IMR-90 (cell line): ENCODE measurements at places on chromosomes 5 and 9.

DNA sequence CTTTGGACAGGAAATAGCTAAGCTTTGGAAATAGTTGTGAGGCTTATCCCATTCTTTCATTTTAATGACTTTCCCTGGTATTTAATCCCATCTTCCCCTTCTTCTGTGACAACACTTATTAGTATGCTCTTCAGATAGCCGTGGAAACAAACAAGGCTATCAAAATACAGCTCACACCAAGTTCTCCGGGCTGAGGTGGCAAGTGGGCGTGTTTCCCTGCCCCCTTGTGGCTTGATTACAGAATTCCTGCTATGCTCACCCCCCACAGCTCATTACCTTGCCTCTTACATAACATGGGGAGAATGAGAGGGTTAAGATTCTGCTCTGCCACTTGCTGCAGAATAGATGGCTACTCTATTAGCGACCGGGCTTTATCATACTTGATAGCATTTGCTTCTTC, 437.1 kb upstream of the TLE4 start:
- H3K36me3 ChIP-seq: no peaks in the 10 kb centered on the region
- H3K4me1 ChIP-seq: no peaks in the 10 kb centered on the region; the same call in 1 of the 2 replicates
- peak; percentile 12 for DNase-seq
- no peak overlapping the region for H3K27ac ChIP-seq
- no peaks in the 10 kb centered on the region for H3K27me3 ChIP-seq

DNA sequence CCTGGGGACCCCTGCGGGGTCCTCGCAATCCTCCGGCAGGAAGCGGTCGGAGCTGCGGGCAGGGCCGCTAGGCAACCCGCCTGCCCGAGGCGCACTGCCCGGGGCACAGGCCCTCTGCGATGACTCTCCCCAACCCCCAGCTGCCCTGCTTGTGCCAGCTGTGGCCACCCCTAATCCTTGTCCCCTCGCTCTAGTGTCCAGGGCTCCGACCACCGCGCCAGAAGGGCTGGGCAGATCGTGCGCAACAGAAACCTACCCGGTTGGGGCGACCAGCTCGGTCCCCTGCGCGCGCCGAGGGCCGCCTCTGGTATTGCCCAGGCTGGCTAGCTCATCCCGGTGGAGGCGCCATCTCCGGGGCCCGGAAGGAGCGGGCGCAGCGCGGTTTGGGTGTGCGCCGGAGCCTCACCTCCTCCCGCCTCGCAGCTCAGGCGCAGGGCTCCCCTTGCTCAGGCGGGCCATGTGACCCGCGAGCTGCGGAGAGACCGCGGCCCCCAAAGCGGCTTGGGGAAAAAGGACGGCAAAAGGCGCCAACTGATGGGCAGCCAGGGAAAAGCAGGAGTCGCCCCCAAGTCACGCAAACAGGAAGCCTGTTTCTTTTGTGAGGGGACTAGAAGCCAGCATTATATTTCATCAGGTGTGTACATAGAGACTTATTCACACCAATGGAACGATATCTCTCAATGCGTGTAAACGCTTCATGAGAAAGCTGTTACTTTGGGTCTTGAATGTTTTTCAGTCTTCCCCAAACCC, 46.8 kb upstream of the RNF20 start:
- H3K27ac ChIP-seq: peak overlapping the region; percentile 75
- DNase-seq: peak; percentile 54
- peak overlapping the region; percentile 80 for H3K4me3 ChIP-seq
- no peaks in the 10 kb centered on the region for H3K36me3 ChIP-seq
- peaks cover 1% of the 10 kb centered on the region; the same call in 1 of the 2 replicates for H3K4me1 ChIP-seq
- H3K27me3 ChIP-seq: no peaks in the 10 kb centered on the region

GRCh38 chr5:10875201-10875768, 114.3 kb upstream of the DAP start:
- no peaks in the 10 kb centered on the region; the same call in 1 of the 2 replicates for H3K4me1 ChIP-seq
- peak; percentile 13 for DNase-seq
- H3K4me3 ChIP-seq: no peak overlapping the region
- no peaks in the 10 kb centered on the region for H3K36me3 ChIP-seq
- H3K27me3 ChIP-seq: no peaks in the 10 kb centered on the region; the same call in 1 of the 2 replicates

DNA sequence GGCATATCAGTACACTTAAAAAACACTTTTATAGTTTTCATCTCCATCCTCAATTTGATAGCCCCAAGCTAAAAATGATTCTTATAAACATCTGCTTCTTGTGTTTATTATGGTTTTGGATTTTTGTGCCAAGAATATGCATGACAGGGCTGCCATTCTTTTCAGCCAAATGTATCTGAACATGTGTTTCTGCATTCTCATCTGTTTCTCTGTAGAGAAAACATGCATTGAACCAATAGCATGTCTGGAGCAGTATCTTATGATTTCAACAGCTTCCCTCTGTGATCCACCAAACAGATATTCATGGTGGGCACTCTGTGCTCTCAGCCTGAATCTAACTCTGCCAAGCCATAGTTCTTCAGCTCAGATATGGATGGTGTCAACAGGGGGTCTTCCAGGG, 99.3 kb upstream of the ERCC6L2 start:
- H3K27me3 ChIP-seq: peaks cover 19% of the 10 kb centered on the region
- H3K4me1 ChIP-seq: peaks cover 30% of the 10 kb centered on the region
- peak; percentile 79 for DNase-seq
- H3K4me3 ChIP-seq: no peak overlapping the region
- no peaks in the 10 kb centered on the region for H3K36me3 ChIP-seq

- no peak overlapping the region for H3K27ac ChIP-seq
- no peaks in the 10 kb centered on the region for H3K27me3 ChIP-seq
- H3K36me3 ChIP-seq: no peaks in the 10 kb centered on the region
- no peak overlapping the region for H3K4me3 ChIP-seq
- no peaks in the 10 kb centered on the region; the same call in 1 of the 2 replicates for H3K4me1 ChIP-seq
- DNase-seq: peak; percentile 82
Measured at GRCh38 chr9:4339357-4339756, 39.5 kb upstream of the GLIS3 start.

DNA sequence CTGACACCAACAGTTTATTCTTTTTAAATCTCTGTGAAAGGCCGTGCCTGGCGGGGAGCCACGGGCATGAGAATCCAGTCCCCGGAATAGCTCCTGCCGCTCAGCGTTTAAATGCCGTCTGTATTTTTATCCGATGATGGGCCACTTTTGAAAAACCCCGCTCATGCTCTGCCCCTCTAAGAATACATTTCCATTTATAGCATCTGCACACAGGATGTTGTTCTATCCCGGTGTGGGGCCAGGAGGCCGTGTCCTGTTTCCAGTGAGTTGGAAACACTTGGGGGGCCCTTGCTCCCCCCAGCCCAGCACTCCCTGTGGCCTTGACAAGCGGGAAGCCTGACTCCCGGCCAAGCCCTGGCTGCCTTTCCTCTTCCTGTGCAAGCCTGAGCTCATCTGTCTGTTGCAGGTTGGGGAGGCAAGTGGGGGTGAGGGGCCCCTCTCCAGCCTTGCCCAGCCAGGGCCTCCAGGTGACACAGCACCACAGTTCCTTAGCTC, 39.0 kb downstream of the ERGIC1 start:
- no peaks in the 10 kb centered on the region; the same call in 1 of the 2 replicates for H3K36me3 ChIP-seq
- no peaks in the 10 kb centered on the region for H3K27me3 ChIP-seq
- DNase-seq: peak; percentile 64
- peak overlapping the region; percentile 86 for H3K27ac ChIP-seq

GRCh38 chr5:16625096-16625495, 8.3 kb upstream of the RETREG1 start:
- no peak overlapping the region for H3K27ac ChIP-seq
- H3K27me3 ChIP-seq: peaks cover 40% of the 10 kb centered on the region
- DNase-seq: no peak
- no peaks in the 10 kb centered on the region for H3K36me3 ChIP-seq
- H3K4me1 ChIP-seq: no peaks in the 10 kb centered on the region

GRCh38 chr5:72063219-72063819, 44.0 kb upstream of the MAP1B start:
- no peak overlapping the region for H3K27ac ChIP-seq
- no peak overlapping the region for H3K4me3 ChIP-seq
- peaks cover 8% of the 10 kb centered on the region for H3K27me3 ChIP-seq
- DNase-seq: peak; percentile 36
- H3K36me3 ChIP-seq: no peaks in the 10 kb centered on the region
- peaks cover 13% of the 10 kb centered on the region for H3K4me1 ChIP-seq

DNA sequence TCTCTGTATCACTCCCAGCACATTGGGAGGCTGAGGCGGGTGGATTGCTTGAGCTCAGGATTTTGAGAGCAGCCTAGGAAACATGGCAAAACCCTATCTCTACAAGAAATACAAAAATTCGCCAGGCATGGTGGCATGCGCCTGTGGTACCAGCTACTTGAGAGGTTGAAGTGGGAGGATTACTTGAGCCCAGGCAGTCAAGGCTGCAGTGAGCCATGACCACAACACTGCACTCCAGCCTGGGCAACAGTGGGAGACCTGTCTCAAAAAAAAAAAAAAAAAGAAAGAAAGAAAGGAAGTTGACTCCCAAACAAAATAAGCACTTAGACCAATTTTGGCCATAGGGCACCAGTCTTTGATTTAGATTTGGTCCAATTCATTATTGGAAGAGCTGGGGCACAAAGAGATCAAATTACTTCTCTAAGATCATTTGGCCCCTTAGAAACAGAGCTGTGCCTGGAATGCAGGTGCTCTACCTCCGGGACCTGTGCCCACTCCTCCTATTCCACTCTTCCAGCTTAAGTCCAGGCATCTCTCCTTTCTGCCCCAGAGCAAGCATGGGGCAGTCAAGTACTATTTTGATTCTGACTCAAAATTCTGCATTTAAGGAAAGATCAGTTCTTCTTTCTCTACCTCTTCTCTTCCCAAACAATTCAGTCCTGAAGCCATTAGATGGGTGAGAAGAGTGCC, 59.0 kb downstream of the ALDH7A1 start:
- peaks cover 10% of the 10 kb centered on the region for H3K4me1 ChIP-seq
- no peaks in the 10 kb centered on the region for H3K27me3 ChIP-seq
- H3K4me3 ChIP-seq: no peak overlapping the region
- no peak overlapping the region; the same call in 1 of the 2 replicates for H3K27ac ChIP-seq

GRCh38 chr9:36728651-36729520, 156.2 kb downstream of the MELK start:
- peak; percentile 78 for DNase-seq
- no peak overlapping the region for H3K27ac ChIP-seq
- H3K27me3 ChIP-seq: no peaks in the 10 kb centered on the region; the same call in 1 of the 2 replicates
- no peaks in the 10 kb centered on the region for H3K4me1 ChIP-seq

DNA sequence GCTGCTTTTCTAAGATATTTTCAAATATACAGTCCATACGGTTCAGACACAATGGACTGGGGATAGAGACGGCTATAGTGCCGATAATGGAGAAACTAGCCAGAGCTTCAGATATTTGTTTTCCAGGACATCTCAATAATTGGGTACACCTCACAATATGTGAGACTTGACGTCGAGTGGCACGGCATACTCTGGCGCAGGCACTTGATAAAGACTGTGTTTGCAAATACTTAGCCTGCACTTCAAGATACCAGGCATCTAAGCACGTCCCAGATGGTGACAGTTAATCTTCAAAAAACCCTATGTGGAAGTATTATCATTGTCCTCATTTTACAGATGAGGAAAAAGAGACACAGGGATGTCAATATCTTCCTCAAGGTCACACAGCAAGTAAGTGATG, 48.5 kb downstream of the SEMA5A start:
- no peak overlapping the region for H3K4me3 ChIP-seq
- 0 out of 2 replicates have a peak, but pooled peaks cover 2% of the 10 kb centered on the region for H3K4me1 ChIP-seq
- H3K27ac ChIP-seq: no peak overlapping the region
- DNase-seq: no peak
- no peaks in the 10 kb centered on the region for H3K36me3 ChIP-seq
- H3K27me3 ChIP-seq: no peaks in the 10 kb centered on the region

DNA sequence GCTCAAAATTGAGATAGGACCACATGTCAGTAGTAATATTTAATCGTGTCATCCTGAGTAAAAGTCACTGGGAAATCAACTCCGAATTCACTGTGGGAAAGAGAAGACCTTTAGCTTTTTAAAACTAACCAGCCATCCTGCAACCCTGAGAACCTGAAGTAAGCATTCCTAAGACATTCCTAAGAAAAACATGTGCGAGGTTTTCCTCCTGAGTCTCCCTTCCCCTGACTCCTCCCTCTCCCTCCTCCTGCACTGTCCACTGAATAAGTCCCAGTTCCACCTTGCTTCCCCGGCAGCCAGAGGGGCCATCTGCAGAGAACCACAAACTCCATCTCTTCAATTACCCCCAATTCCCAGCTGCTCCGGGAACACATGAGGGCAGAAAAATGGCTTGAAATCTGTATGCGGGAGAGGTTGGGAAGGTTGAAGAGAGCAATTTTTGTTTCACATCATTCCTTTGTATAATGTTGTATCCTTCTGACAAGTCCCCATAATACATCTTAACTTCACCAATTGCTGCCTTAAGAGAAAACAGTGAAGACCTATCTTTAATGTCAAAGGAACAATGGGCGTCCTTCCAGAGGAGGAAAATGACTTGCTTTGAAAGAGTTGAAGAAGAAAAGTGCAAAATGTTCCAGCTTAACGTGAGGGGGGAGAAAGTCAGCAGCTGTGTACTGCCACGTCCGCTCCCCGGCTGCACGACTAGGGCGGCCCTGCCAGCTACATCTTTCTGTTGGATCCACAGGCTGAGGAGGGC, 186.3 kb downstream of the ZNF462 start:
- DNase-seq: no peak
- H3K27me3 ChIP-seq: peaks cover 12% of the 10 kb centered on the region
- no peak overlapping the region for H3K27ac ChIP-seq
- H3K4me3 ChIP-seq: no peak overlapping the region

GRCh38 chr5:108257996-108258395, 123.9 kb downstream of the FBXL17 start:
- H3K4me3 ChIP-seq: no peak overlapping the region
- peak; percentile 11 for DNase-seq
- H3K4me1 ChIP-seq: no peaks in the 10 kb centered on the region
- no peaks in the 10 kb centered on the region for H3K27me3 ChIP-seq
- H3K36me3 ChIP-seq: no peaks in the 10 kb centered on the region
- no peak overlapping the region for H3K27ac ChIP-seq

DNA sequence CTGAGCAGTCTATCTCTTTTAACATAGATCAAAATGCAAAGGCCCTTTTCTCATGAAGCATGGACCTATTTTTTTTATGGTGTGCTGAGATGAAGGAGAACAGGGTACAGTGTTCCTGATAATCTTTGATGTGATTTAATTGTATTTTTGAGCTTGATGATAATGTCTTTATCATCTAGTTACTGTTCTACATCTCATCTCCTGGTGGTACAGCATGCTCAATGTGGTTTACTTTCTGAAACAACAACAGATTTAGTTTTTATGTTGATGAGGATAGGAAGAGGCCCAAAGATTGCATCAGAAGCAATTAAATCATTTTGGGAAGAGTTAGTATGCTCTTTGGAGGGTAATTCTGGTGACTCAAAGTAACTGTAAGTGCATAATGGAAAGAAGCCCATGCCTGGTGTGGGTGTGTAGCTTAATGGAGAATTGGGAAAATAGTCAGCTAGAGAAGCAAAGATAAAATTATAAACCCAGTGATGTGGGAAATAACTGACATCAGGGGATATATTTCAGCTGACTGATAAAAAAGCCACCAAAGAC, 123.0 kb upstream of the KCNN2 start:
- DNase-seq: peak; percentile 60
- H3K27me3 ChIP-seq: no peaks in the 10 kb centered on the region
- peak overlapping the region; percentile 49 for H3K27ac ChIP-seq
- no peak overlapping the region for H3K4me3 ChIP-seq
- no peaks in the 10 kb centered on the region for H3K36me3 ChIP-seq

DNA sequence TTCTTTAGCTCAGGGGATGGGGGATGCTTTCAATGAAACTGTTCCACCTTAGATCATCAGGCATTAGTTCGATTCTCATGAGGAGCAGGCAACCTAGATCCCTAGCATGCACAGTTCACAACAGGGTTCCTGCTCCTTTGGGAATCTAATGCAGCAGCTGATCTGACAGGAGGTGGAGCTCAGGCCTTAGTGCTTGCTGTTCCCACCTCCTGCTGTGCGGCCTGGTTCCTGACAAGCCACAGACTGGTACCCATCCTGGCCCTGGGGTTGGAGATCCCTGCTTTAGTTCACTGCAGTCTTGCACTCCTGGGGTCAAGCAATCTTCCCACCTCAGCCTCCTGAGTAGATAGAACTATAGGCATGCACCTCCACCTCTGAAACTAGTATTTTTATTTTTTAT, 1369.8 kb upstream of the NUDT12 start:
- DNase-seq: no peak
- H3K27ac ChIP-seq: no peak overlapping the region
- H3K4me3 ChIP-seq: no peak overlapping the region
- H3K27me3 ChIP-seq: no peaks in the 10 kb centered on the region
- no peaks in the 10 kb centered on the region for H3K4me1 ChIP-seq
